NCI-H1048 (cell line): ENCODE measurements at places on chromosomes 3 and 15.

DNA sequence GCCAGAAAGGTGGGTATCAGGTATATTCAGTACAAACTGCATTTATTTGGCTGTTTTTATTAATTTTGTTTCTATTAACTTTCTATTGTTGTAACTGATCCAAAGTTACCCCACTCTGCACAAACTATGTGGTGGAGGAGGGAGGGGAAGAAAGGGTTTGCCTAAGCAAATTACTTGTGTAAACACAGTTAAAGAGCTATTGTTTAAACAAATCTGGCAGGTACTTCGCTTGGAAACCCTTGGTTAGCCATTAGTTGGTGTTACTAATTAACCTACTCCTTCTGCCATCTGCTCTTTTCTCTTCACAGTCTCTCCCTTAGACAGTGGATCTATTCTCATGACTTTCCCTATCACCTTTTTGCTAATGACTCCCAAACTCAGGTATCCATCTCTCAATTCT, 328.4 kb upstream of the NECTIN3 start:
- no peak for DNase-seq

DNA sequence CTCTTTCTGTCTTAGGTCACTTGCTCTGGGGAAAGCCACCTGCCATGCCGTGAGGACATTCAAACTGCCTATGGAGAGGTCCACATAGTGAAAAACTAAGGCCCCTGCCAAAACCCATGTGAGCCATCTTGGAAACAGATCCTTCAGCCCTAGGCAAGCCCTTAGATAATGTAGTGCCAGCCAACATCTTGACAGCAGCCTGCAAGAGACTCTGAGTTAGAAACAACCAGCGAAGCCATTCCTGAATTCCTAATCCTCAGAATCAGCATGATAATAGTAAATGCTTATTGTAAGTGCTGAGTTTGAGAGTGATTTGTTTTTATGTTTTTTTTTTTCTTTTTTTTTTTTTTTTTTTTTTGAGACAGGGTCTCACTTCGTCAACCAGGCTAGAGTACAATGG, 40.6 kb downstream of the LEO1 start:
- DNase-seq: no peak

- DNase-seq: no peak
Measured at GRCh38 chr3:194194051-194194756, 58.3 kb downstream of the HES1 start.

DNA sequence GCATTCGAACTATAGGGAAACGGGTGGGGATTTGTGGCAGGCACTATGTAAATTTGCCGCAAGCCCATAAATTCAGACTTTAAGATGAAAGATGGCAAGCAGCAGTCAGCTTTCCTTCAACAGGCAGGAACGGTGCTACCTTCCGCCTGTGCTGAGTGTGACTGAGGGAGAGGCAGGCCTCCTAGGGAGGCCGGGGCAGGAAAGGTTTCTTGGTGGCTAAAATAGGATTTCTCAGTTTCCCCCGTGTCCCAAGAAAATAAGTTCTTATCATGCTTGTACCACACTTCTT, 12.5 kb downstream of the FLNB start:
- DNase-seq: no peak

- DNase-seq: no peak
Measured at GRCh38 chr3:33041909-33042308, 55.0 kb downstream of the GLB1 start.

- DNase-seq: no peak
Measured at GRCh38 chr3:163916596-163917560, 1161.4 kb downstream of the SI start.
